Hippocampal formation (tissue), 2 donors: ENCODE measurements at places on chromosomes 1 and 21.

DNA sequence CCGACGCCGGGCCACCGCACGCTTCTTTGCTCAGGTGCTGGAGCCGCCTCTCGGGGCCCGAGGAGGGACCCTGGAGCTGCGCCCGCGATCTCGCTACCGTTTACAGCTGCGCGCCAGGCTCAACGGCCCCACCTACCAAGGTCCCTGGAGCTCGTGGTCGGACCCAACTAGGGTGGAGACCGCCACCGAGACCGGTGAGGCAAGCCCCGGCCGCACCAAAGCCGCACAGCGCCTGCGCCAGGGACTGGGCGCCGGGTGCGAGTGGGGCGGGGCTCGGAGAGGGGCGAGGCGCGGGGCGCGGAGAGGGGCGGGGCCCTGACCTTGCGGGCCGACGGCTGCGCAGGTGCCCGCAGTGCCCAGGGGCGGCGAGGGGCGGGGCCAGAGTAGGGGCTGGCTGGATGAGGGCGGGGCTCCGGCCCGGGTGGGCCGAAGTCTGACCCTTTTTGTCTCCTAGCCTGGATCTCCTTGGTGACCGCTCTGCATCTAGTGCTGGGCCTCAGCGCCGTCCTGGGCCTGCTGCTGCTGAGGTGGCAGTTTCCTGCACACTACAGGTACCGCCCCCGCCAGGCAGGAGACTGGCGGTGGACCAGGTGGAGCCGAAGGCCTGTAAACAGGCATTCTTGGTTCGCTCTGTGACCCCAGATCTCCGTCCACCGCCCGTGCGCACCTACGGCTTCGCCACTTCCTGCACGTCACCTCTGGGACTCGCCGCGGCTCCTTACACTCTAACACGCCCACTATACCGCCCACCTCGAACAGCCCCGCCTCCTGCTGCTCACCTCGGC lies 9.8 kb upstream of the CDC20 start:
- no peak for DNase-seq

- DNase-seq, result no peak
Measured at GRCh38 chr1:239913141-239913585, 178.5 kb upstream of the FMN2 start.

- no peak for DNase-seq
Measured at GRCh38 chr21:39661740-39662139, 49.0 kb downstream of the B3GALT5 start.

DNA sequence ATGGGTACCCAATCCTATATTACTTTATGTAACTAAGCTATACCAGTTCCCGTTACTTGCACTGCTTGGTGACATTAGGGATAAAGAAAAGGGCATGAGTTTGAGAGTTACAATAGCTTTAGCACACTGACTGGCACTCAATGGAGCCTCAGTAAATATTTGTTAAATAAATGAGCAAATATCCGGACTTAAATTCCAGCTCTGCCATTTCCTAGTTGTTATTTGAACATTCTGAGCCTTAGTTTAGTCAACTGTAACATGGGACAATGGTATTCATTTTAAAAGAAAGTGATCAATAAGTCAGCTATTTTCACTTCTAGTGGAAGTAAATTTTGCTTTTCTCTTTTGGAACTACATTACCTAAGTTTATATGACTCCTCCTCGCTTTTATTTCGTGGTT lies 198.7 kb downstream of the ZC3H11B start:
- no peak for DNase-seq

GRCh38 chr1:200152336-200152735 lies 124.8 kb downstream of the NR5A2 start:
- no peak for DNase-seq

- no peak for DNase-seq
Measured at GRCh38 chr21:35216996-35217395, 167.9 kb upstream of the RUNX1 start.

DNA sequence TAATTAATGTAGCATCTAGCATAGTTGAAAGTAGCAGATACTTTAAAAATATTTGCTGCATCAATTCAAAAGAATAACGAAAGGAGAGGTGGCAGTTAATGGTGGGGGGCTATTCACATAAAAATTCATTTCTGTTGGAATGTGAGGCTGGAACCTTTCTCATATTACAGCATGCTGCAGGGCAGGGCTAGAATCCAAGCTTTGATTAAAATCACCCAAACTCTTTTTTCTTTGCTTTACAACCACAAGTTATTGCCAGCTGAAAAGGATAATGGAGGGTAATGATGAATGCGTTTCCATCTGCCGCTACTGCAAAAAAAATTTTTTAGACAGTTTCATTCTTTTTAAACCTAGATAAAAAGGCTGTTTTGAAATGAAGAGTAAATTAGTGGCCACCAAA lies 9.8 kb downstream of the DISP1 start:
- DNase-seq, result no peak

DNA sequence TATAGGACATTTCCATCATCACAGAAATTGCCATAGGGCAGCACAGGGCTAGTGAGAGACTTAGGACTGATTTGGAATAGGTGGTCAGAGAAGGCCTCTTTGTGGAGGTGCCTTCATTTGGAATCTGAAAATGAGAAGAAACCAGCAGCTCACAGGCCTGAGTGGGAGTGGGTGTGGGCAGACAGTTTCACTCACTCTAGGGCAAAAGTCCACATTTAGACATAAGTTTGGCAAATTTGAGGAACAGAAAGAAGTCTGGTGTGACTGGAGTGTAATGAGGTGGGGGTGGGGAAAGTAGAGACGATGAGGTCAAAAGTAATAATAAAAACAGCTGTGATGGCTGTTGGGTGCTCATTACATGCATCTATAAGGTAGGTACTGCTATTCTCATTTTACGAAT lies 22.4 kb upstream of the BCAR3 start:
- no peak for DNase-seq

- DNase-seq, result no peak
Measured at GRCh38 chr1:183069562-183070216, 46.5 kb downstream of the LAMC1 start.

- no peak for DNase-seq
Measured at GRCh38 chr21:25457411-25457810, 149.9 kb downstream of the MRPL39 start.

GRCh38 chr21:37032877-37033471 lies 26.5 kb downstream of the RIPPLY3 start:
- peak; percentile 8 for DNase-seq

GRCh38 chr1:27342778-27343638 lies 1.2 kb downstream of the SYTL1 start:
- DNase-seq, result no peak

DNA sequence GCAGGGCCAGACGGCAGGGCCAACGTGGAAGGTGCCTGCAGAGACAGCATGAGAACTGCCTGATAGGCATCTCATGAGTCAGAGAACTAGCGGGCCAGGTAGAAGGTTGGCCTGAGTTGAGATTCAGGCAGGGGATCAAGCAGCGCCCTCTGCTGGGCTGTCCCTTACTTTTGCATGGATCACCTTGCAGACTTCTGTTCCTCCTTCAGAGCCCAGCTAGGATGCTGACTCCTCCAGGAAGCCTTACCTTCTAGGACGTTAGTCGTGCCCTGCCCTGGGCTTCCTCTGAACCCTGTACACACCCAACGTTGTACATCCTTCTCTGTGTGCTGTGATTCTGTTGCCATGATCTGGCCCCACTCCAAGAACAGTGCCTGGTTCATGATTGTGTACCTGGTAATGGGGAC lies 231.3 kb upstream of the VAMP3 start:
- no peak for DNase-seq
